GM04503 (cell line): ENCODE measurements at places on chromosomes 4 and X.

GRCh38 chr4:88320224-88320779 lies 35.9 kb upstream of the PPM1K start:
- DNase-seq = no peak

DNA sequence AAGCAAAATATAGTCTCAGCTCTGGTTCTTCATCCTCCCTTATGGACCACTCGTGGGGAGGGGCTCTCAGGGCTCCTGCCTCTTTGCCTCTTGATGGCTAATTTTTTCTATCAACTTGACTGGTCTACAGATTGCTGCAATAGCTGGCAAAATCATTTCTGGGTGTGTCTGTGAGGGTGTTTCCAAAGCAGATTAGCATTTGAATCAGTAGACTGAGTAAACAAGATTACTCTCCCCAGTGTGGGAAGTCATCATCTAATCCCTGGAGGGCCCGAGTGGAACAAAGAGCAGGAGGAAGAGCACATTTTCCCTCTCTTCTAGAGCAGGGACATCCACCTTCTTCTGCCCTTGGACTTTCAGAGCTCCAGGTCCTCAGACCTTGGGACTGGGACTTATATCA lies 153.5 kb downstream of the STK32B start:
- DNase-seq = no peak

- no peak for DNase-seq
Observed at GRCh38 chrX:106862972-106863688, 40.0 kb downstream of the RIPPLY1 start.

DNA sequence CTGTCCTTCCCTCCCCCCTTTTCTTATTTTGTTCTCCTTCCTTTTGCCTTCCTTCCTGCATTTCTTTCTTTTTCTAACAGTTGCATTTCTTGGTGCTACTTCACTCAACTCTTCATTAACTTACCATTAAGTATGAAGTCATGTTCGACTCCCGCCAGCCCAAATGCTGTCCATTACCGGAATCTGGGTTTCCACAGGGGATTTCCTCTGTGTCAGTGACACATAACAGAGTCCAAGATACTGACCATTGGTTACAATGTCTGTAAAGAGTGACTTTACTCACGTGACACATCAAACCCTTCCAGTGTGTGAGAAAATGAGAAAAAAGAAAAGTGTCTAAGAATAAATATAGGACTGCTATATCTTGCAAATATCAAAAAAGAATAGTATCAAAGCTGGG lies 500.0 kb upstream of the FRG1 start:
- DNase-seq = no peak

GRCh38 chrX:17812763-17813162 lies 48.3 kb downstream of the RAI2 start:
- no peak for DNase-seq

DNA sequence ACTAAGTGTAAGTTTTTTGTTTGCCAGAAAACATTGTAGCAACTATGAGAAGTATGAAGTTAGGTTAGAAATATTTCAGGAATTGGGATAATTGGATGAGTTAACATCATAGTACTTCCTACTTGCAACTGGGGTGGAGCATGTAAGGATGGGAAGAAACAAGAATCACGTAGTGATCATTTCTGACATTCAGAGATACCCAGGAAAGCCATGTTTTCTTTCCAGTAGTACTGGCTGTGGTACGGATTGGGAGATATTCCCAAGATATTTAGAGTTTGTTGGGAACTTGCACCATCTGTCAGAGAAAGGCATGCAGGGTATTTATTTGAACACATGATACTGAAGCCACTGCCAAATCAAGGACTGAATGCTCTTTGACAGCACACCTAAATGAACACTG lies 87.6 kb upstream of the SLC4A4 start:
- DNase-seq = peak; percentile 93

DNA sequence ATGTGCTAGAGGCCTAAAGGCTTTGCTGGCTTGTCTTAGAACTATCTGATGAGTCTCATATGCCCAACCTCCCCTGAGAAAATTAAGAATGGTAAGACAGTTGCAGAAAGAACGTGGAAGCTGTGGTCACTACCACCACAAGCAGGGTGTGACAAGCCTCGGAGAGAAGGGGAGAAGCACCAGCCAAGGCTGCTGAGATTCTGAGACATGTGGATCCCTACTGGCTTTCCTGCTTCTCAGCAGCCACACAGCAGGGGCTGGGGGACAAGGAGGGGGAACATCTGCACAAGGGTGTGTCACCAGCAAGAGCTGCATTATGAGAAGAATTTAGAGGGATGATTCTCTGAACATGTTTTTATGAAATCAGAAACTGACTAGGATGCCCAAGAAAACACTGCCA lies 19.4 kb downstream of the TAPT1 start:
- no peak for DNase-seq

GRCh38 chr4:12729384-12729783 lies 754.8 kb downstream of the RAB28 start:
- no peak for DNase-seq

GRCh38 chr4:182189103-182189878 lies 53.9 kb upstream of the TENM3 start:
- DNase-seq = peak; percentile 81

- no peak for DNase-seq
Observed at GRCh38 chr4:155582971-155583437, 83.6 kb upstream of the GUCY1A1 start.

DNA sequence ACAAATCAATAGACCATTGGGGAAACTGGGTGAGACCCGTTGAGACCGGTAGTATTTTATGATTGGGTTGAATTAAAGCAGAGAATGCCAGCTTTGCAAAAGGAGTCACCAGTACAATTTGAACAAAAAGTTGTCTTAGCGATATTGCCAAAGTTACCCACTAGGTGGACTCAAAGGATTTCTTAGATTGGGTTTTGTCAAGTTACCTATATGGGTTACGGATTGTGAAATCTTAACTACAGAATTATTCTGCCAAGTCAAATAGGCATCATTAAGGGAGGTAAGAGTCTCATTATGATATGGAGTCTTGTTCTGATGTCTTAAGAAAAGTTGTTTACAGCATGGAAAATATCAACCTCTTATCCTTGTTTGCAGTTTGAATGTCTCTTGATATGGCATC lies 15.0 kb upstream of the CT47A1 start:
- no peak for DNase-seq

DNA sequence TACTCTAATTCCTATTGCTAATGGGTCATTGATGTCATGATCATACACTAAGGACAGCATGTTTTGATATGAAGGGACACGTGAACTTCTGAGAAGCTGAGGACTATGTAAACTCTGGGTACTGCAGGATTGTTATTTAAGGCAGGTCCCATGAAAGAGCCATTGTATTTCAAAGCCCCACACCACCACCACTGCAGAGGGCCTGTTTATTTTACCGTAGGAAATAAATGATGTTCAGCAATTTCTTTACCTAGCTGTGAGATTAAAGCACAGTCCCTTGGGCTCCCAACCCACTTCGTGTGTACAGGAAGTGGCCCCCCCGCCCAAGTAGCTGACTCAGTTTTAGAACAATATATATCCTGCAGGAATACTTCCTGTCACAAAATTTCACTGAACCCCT lies 89.8 kb upstream of the ACSL4 start:
- no peak for DNase-seq

GRCh38 chr4:169407217-169407845 lies 136.6 kb upstream of the SH3RF1 start:
- DNase-seq = no peak

DNA sequence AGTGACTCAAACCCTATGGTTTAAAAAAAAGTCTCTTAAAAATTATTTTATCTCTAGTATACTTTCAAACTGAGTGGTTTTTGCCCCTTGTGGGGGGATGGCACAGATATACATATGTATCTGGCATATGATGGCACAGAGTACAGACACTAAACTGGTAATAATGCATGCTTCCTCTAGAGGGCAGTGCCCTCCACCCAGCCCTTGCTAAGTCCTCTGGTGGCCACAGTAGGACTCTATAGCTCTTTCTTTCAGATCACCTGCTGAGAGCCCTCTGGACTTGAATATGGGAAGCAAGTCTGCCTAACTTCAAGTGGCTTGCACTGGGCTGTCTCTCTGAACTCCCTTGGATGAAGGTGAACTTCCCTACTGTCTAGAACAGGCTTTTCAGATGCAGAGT lies 66.3 kb downstream of the TSPAN7 start:
- DNase-seq = no peak

DNA sequence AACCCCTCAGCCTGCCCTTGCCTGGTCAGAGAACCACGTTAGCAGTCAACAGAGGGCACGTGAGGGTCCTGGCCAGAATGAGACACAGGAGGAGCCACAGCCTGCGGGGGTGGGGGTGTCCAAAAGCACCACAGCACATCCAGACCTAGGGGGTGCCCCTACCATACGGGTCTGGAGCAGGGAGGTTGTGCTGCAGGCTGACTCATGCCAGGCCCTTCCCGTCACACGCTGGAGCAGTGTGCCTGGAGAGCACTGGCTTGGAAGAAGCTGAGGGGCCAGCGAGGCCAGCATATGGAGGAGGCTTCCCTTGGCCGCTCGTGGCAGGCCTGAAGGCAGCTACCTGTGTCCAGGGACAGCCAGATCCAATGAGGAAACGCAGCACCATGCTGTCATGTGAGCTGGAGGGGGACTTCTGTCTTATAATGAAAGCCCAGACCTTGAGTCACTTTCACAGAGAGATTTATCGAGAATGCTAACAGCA lies 1.5 kb upstream of the IRAK1 start:
- no peak for DNase-seq

- DNase-seq = no peak
Observed at GRCh38 chr4:74206088-74206825, 48.3 kb downstream of the MTHFD2L start.

DNA sequence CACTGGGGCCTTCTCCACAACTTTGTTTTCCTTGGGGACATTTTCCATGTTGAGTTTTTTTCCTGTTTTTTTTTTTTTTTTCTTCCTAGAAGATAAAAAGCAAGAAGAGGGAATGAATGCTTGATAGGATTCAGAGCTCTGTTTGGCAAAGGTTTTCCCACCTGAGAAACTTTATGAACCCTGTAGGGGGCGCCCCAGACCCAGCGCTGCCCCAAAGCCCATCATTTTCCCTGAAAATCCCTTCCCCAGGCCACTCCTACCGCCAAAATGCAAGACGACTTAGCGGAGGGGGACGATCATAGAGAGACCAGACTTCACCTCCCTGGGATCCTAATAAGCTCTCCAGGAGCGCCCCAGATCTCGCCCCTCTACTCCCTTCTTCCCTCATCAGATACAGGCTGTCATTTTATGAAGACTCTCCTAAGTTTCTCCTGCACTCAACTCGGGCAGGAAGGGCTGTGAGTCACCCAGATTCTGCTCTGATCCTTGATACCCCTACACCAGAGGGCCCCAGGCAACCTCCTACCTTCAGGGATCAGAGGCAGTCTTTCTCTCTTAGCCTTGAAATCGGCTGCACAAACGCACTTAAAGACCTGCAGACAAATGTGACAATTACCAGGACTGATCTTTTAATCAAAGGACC lies 1.4 kb downstream of the BEX5 start:
- no peak for DNase-seq

GRCh38 chr4:169634975-169635374 lies 14.6 kb downstream of the CLCN3 start:
- DNase-seq = no peak

DNA sequence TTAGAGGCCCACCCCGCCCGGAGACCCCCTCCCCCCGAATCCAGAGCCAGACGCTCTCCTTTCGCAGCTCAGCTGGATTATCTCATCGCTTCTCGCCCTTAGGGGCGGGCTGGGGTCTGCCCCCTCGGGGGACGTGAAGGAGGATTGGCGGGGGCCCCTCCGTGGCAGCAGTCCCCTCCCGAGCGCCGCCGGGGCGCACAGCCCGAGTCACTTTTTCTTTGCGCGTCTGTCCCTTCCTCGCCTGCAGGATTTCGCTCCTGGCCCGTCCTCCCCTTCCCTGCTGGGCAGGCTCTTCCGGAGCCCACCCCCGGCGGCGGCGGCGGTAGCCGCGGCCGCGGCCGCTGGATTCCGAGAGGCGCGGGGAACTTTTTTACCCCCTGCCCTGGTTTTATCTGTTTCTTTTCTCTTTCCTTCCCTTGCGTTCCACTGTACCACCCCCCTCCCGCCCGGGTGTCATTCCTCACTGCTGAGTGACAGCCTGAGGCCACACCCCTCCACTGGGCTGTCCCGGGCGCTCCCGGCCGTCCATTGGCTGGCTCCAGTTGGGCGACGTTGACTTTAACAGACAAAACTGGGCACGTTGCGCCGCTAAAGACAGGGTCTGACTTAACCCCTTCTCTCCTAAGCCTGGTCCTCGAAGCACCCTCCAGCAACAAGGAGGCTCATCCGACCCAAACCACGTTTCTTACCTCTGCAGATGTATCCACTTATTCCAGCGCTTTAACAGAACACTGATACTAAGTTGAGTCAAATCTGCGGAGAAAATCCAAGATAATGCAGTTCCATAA lies 492 bp upstream of the NKX3-2 start:
- no peak for DNase-seq

- DNase-seq = no peak
Observed at GRCh38 chrX:50536955-50537354, 66.3 kb upstream of the DGKK start.

- no peak for DNase-seq
Observed at GRCh38 chr4:76673362-76673761, 224.6 kb downstream of the SOWAHB start.

DNA sequence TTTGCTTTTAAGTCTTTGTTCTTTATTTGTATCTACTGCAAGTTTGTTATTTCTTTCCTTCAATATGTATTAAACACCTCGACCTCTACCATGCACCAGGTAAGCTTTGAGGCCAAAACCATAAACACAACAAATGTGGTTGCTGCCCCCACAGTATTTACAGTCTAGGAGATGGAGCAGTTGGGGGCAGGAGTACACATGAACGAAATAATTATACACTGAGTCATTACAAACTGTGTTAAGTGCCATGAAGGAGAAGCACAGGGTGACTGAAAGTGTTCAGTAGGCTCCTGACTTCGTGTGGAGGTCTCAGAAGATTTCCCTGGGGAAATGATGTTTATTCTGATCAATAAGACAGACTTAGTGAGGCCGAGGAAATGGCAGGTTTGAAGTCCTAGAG lies 30.3 kb downstream of the SLC25A43 start:
- DNase-seq = no peak

DNA sequence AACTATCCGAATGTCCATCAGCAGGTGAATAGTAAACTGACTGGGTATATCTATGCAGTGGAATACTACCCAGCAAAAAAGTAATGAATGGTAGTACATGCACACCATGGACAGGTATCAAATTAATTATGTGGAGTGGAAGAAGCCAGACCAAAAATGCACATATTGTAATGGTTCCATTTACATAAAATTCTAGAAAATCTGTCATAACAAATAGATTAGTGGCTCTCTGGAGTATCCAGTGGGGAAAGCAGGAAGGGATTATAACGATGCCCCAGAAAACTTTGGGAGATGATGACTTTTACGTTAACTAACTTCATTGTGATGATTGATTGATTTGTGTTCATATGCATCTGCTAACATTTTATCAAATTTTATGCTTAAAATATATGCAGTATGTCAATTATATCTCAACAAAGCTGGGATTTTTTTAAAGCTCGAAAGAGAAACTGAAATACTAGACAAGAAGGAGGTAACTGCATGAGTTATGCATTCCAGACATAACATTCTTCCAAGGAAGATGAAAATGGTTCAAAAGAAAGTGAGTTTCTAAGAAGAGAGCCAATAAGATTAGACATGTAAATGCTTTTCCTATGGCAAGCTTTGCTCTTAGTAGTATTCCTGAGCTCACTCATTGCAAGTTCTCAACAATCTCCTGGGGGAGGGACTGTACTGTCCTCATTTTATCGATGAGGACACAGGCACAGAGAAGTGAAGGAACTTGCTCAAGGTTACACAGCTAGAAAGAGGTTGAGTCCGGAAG lies 58.6 kb upstream of the MSX1 start:
- no peak for DNase-seq

- DNase-seq = no peak
Observed at GRCh38 chr4:1383728-1384591, 22.3 kb downstream of the NKX1-1 start.
